Posterior cingulate gyrus (tissue), 11 donors: ENCODE measurements at places on chromosomes 3 and 15.

DNA sequence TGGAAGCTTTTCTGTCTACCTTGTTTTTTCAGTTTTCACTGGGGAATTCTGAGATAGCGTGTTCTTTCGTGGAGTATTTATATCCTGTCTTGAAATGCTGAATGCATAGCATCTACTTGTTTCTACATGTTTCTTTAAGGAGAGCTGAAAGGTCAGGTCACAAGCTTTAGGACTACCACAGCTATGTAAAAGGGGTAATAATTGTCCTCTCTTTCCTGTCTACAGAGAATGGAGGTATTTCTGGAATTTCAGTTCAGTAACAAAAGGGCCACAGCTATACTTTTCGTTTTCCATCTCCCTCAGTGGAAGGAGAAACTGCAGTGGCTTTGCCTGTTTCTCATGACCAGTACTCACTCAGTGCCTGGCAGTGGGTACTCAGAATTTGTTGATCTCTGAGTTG is 4.7 kb downstream of the INAFM2 start:
- DNase-seq = no peak

- no peak for DNase-seq
Observed at GRCh38 chr3:64332459-64333350, 107.4 kb upstream of the PRICKLE2 start.

DNA sequence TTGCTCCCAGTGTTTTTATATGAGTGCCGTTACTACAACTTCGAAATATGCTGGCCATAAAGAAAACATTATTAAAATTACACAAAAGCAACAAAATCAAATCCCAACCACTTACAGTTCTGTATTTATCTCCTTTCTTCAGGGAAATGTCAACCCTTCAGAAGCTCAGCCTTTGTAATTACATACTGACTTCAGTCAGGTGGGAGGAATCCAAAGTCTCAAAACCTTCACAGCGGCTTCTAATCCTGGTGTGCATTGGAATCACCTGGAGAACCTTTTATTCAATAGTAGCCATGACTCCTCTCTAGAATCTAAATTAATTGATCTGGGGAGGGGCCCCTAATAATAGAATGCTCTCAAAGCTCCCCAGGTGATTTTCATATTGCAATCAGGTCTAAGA is 463.7 kb upstream of the ARHGEF26 start:
- DNase-seq = no peak

DNA sequence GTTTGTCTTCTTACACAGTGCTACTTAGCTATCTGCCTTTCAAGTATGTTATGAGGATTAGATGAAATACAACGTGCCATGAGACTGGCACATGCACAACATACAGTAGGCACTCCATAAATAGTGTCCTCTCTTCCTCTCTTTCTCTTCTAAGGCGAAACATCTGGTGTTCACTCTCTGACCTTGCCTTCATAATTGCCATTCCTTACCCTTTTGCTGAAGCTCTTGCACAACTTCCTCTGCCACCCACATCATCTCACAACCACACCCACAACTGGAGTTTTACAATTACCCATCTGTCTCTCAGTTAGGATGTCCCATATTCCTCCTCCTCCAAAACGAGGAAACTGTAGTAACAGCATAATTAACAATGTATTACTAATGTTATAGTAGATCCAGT is 26.4 kb upstream of the ACP3 start:
- DNase-seq = no peak

DNA sequence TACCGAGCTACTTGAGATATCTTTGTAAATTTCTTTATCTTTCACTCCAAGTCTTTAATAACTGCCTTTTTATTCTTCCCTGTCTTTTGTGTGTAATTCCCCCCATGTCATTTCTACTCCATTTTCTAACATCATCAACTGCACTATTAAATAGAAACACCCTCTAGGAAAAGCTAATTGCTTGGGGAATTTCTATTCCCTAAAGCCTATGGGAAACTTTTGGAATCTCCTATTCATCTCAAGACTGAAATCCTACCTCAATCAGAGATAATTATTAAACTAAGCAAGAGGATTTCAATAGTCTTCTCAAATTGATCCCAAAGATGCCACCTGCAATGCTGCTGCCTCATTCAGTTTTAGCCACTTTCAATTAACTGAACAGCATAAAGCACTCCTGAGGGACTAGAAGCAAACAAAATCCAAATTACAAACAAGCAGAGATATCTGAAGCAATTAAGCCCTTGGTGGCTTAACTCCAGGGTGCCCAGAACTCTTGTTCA is 598.7 kb downstream of the IGSF11 start:
- no peak for DNase-seq

- no peak for DNase-seq
Observed at GRCh38 chr3:179247289-179248015, 3.5 kb downstream of the KCNMB3 start.

- DNase-seq = no peak
Observed at GRCh38 chr3:171636666-171637065, 173.6 kb downstream of the PLD1 start.

DNA sequence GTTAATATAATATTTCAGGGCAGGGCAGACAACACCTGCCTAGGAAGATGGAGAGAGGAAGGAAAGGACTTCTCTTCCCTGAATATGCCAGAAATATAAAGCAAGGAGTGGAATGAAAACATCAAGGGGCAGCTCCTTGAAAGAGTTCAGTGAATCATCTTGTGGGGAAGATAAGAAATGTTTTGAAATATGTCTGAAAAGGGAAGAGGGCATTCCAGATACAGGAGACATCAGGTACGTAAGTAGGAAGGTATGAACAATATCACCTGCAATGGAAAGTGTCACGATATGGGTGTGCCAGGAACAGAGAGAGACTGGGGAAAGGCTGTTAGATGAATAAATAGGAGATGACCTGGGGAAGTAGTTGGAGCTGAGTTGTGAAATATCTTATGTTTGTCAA is 75.8 kb upstream of the WDR72 start:
- no peak for DNase-seq

GRCh38 chr3:153042088-153042487 is 119.9 kb upstream of the RAP2B start:
- no peak for DNase-seq

DNA sequence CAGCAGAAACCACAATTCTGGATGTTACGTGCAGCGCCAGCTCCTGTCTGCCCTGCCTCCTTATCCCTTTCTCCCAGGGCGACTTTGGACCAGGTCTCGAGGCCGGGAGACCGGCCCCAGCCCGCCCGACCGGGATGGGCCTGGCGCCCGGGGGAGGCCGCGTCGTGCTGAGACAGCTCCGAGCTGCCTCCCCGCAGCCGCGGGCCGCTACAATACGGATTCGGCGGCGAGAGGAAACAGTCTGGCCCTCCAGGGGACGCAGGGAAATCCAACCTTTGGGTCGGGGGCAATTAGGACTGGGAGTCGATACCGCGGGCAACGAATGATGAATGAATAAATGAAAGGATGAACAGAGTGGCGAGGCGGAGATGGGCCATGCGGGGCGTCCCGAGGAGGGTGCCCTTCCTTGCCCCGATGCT is 537 bp downstream of the GRAMD2A start:
- no peak for DNase-seq
